NCI-H2081 treated with DMSO at 0.1 percent for 48 hours (cell line): ENCODE measurements at places on chromosomes 7 and 10.

DNA sequence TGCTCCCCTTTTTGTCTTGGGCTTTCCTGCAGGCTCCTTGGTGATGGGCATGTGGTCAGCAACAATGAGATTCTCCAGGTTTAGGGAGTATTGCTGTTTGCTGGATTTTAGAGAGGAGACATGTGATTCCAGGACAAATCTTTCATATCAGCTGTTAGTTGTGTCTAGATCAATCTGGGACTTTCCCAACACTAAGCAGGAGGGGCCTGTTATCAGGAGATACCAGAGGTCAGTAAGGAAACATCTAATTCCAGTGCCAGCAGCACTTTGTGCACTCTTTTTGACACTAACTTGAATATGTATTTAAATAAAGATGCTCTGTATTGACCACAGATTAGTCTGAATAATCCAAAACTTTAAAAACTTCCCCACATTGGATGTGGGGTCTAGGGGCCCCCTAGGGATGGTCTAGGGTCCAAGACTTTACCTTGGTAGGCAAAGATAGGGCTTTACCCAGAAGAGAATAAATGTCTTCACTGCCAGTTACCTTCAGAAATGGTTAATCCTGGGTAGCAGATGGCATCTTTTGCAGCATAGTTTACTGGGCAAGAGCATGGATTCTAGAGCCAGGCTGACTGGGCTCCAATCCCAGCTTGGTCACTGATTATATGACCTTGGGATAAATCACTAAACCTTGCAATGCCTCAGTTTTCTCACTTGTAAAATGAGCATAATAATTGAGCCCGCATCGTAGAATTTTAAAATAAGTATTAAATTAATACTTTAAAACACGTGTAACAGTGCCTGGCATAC is 6.4 kb upstream of the FIGNL1 start:
- no peak for DNase-seq

GRCh38 chr7:47942132-47942531 is 6.1 kb downstream of the PKD1L1 start:
- no peak for DNase-seq

DNA sequence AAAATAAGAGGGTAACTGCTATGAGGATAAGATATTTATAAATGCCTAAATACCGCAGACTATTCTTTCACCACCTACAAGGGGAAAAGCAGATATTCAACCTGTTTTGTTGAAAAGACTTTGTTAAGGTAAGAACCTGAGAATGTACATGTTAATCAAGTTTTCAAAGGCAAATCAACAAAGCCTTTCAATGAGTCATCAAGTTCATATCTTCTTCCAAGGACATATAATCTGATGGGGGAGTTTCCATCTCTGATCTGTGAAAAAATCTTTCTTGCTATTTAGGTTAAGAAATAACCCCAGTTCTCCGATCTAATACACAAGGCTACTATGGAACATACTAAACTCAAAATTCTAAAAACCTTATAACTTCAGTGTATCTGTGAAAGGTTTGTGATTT is 40.0 kb upstream of the ANLN start:
- no peak for DNase-seq

GRCh38 chr7:131604841-131605279 is 48.4 kb upstream of the PODXL start:
- no peak for DNase-seq

DNA sequence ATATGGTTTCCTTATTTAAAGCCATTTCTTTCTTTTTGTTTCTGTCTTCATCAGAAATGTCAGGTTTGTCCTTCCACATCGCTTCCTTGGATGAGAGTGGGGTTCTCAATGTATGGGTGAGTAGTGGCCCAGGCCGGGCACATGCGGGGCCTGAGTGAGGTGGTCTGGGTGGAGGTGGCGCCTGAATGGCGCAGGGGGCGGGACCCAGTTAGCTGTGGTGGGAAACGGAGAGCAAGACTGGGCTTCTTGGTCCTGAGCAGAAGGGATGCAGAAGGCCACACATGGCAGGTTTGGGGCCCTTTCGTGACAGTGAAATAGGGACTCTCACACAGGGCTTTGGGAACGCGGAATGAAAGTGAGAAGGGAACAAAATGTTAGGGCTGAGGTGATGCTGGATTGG is 70.0 kb downstream of the DYNC2I1 start:
- DNase-seq, result no peak

- no peak for DNase-seq
These were observed 216.6 kb downstream of the ZNF33B start for GRCh38 chr10:42421812-42422211.

DNA sequence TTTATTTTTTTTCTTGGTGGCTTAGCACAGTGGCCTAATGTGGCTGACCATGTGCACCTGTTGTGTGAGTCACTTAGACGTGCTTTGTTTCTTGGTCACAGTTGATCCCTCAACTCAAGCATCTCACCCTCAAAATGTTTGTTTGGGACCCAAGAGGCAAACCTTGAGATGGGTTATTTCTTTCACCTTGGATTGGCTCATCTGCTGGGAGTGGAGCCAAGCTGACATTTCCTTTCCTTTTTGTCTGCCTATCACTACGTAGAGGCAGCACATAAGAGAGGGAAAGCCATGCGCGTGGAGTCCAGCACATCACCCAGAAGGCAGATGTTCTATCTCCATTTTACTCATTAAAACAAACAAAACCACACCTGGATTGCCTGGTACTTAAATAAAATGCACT is 6.4 kb upstream of the PRKCQ start:
- DNase-seq, result no peak

- no peak for DNase-seq
These were observed 431.2 kb upstream of the IGFBP3 start for GRCh38 chr7:46352004-46352954.

DNA sequence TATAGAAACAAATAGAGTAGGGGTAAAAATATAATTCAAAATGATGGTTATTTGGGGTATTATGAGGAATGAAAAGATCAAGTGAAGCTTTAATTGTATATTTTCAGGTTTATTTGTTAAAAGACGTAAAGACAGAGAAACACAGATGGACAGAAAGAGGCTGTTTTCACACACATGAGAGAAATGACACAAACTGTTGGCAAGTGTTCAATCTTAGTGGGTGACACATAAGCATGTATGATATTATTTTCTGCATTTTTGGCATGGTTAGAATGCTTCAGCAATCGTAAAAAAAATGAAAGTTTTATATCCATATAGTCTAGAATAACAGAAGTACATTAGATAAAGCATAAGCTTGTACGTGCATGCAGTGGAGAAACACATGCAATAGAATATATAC is 464.4 kb upstream of the AKR1E2 start:
- no peak for DNase-seq

DNA sequence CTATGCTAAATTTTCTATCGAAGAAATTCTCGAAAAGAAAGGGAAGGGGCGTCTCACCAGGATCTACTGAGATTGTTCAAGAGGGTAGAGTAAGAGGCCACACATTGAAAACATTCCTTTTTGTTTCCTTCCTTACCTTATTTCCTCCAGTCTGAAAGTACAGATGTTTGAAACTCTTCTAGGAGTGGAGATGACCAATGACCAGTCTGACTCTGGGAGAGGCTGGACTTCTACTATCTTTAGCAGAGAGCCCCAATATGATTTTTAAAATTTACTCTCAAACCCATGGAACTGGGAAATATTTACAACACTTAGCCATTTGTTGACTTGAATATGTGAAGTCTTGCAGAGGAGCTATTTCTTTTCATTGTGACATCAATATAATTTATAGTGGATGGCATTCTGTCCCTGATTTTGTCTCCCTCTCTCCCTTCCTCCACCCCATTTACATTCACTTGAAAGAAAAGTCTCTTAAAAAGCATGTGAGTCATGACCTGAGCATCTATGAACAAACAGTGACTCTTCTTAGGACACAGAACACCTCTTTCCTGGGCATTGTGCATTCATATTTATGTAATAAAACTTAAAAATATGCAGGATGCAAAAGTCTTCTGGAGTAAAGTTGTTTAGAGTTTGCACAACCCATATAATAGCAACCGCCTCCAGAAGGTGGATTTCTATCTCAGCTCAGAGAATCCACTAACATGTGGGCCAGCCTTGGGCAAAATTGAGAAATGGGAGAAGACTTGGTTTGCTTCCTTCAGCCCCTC is 31.2 kb upstream of the BMPER start:
- no peak for DNase-seq

GRCh38 chr7:55303220-55303619 is 61.9 kb upstream of the LANCL2 start:
- DNase-seq, result no peak

DNA sequence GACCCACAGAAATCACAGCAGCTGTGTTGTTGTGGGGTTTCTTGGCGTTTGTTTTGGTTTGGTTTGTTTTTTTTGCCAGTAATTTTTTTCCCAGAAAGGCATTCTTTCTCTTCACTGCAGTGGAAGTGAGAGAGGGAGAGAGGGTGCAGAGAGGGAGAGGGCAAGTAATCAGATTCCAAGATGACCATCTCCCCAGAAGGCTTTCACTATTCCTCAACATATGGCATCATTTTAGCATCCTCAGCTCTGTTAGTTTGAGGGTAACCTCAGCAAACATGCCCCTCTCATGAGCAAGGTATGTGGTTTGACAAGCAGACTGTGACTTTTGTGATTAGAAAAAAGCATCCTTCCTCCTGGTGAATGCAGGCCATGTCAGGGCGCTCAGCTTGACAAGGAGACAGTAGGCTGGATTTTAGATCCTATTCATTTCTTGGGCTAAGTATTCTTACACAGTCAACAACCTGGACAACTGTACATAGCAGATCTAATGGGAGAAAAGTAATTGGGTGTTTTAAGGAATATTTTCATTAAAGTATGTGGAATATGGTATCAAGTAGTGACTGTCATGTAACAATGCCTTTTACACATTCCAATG is 86.3 kb upstream of the PIK3CG start:
- DNase-seq, result no peak

- no peak for DNase-seq
These were observed 1.0 kb downstream of the OSBPL3 start for GRCh38 chr7:24978843-24979469.

DNA sequence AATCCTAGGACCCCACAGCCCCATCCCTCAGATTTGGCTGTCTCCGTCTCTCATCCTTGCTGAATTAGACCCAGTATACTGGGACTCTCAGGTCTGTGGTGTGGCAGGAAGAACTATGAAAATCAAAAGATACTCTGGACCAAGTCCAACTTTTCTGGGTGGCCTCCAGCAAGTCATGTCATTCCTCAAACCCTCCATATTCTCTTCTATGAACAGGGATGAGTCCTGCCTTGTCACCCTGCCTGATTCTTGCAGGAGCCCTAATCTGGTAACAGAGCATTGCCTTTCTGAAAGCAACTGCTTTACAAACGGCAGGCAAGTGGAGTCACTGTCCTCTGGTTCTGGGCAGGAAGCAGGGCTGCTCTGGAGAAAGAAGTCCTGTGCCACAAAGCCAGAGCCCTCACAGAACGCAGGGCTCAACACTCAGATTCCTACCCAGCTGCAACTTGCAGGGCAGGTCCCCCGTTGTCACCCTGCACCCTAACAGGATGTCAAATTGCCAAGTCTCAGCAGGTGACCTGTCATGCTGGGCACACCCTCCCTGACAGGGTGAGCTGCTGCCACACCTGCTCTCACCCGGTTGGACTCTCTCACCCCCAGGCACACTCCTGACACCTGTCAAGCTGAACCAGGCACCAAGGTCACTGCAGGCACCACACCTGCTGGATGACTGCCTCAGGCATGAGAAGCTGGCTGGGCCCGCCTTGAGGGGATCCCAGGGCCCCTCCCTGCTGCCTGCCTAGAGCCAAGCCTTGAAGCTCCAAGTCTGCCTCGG is 227.7 kb downstream of the KCNMA1 start:
- peak; percentile 47 for DNase-seq

DNA sequence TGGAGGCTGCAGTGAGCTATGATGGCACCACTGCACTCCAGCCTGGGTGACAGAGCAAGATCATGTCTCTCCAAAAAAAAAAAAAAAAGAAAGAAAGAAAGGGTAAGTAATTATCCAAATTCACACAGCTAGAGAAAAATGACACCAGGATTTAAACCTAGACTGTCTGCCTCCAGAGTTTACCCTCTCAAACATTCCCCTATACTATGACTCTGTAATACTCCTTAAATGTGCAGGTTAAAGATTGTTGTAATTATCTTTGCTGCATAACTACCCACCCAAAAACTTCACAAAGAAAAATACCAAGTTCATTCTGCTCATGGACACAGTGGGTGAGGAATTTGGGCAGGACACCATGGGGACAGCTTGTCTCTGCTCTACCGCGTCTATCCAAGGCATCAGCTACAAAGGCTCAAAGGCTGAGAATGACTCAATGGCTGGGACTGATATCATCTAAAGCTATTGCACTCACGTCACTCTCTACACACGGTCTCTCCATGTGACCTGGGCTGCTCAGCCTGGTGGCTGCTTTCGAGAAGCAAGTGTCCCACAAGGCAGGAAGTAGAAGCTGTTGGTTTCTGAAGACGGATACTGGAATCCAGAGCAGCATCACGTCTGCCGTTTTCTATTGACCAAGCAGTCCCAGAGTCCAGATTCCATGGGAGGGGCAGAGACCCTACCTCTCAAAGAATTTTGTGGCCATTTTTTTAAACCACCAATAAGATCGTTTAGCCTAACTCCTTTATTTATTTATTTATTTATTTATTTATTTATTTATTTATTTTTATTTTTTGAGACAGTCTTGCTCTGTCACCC is 185.7 kb upstream of the AUTS2 start:
- DNase-seq, result no peak

DNA sequence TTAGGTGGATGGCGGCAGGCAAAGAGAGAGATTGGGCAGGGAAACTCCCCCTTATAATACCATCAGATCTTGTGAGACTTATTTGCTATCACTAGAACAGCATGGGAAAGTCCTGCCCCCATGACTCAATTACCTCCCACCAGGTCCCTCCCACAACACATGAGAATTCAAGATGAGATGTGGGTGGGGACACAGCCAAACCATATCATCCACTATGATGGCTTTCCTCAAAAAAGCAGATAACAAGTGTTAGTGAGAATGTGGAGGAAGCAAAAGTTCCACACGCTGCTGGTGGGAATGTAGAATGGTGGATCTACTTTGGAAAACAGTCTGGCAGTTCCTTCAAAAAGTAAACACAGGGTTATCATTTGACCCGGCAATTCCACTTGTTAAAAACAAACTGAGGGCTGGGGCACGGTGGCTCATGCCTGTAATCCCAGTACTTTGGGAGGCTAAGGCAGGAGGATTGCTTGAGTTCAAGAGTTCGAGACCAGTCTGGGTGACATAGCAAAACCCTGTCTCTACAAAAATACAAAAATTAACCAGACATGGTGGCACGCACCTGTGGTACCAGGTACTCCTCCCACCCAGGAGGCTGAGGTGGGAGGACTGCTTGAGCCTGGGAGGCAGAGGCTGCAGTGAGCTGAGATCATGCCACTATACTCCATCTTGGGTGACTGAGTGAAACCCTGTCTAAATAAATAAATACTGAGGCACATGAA is 161.4 kb upstream of the EEPD1 start:
- no peak for DNase-seq

DNA sequence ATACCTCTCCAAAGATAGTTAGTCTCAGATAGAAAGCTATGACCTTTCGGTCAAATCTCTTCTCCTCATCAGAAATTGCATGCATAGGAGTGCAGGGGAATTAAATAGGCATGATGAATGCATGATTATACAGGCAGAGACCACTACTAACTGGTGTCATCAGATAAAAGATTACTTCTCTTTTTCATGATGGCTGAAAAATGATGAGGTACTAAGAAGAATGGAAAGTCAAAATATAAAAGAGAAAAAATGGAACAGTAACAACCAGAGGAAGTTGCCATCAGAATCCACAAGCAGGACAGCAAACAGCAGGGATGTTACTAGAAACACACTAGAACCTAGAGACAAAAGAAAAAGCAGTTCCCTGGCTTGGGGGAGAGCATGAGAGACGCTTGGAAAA is 31.6 kb downstream of the CTTNBP2 start:
- no peak for DNase-seq
